Mesenteric fat pad (tissue), 1 donor: ENCODE measurements at places on chromosomes 16 and 17. TPM values are rescaled to one million over a fixed set of nuclear protein-coding genes. Genes with fewer than 3 reads are reported as not detected.

CBLN1 gene
- 0.61 TPM for total RNA-seq

OR1A1 gene
- not detected for total RNA-seq

HSD17B1 gene
- total RNA-seq, result 3.2 TPM

OR2C1 gene
- total RNA-seq, result not detected

ST6GALNAC1 gene
- 0.93 TPM for total RNA-seq

HLF gene
- 3.3 TPM for total RNA-seq

TM4SF5 gene
- not detected for total RNA-seq

IRF8 gene
- total RNA-seq, result 112 TPM

TMEM106A gene
- total RNA-seq, result 25.4 TPM

ITGB3 gene
- total RNA-seq, result 17.9 TPM

ASB16 gene
- not detected for total RNA-seq

LITAFD gene
- not detected for total RNA-seq

MPP2 gene
- total RNA-seq, result 2.3 TPM

AKTIP gene
- total RNA-seq, result 50.4 TPM
